Activated CD8-positive, alpha-beta memory T cell treated with anti-CD3 and anti-CD28 coated beads for 1 hour (primary cell): ENCODE measurements at places on chromosomes 3 and 15.

GRCh38 chr15:89627256-89627970, 27.9 kb downstream of the KIF7 start:
- no peak for DNase-seq

DNA sequence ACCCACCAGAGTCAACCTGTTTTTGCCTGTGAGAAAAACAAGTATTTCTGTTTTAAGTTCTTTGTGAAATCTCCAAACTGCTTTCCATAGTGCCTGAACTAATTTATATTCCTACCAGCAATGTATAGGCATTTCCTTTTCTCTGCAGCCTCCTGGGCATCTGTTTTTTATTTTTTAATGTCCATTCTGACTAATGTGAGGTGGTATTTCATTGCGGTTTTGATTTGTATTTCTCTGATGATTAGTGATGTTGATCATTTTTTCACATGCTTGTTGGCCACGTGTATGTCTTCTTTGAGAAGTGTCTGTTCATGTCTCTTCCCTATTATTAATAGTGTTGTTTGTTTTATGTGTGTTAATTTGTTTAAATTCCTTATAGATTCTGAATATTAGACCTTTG, 820.5 kb downstream of the MCTP2 start:
- no peak for DNase-seq

- DNase-seq = no peak
Observed at GRCh38 chr15:98524838-98525660, 123.3 kb upstream of the IGF1R start.

DNA sequence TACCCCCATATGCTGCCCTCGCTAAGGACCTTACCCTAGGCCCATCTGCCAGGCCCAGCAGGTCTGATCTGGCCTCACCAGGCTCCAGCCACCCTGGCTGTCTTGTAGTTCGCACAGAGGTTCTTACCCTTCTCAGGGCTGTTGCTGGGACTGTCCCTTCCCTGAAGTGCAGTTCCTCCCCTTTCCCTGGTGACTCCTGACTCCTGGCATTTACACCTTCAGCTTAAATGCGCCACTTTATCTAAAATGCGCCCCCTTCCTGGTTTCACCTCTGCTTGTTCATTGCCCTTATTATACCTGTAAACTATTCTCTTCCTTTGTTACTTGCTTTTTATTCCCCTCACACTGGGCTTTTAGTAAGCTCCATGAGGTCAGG, 835 bp upstream of the TTLL3 start:
- no peak for DNase-seq

- no peak for DNase-seq
Observed at GRCh38 chr3:193096076-193096475, 144.9 kb upstream of the PLAAT1 start.

GRCh38 chr15:77014132-77015081, 19.5 kb downstream of the PSTPIP1 start:
- no peak for DNase-seq

DNA sequence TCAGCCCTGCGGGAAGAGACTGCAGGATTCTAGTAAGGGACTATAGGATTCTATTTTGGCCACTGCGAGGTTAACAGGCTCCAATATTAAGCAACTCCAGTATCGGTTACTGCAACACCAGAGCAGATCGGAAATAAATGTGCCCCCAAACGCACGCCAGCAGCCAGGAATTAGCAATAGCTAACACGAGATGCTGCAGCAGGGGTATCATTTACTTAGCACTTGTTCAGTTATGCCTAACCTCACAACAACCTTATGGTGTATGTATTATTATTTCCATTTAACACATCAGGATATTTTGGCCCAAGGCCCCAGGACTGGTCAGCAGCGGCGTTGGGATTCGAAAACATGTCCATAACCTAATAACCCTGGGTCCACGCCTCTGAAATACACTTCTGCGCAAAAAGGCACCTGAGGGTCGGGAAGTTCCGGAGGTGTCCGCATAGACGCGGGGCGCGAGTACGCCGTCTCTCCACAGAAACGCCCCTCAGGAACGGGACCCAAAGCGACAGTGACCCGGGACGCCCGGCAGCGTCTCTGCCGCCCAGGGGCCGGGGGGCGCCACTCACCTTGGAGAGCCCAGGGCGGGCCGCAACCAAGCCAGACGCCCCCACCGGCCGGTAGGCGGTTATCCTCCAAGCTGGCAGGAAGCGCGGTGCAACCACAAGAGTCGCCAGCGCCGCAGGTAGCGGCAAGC, 681 bp downstream of the PIK3CB start:
- peak; percentile 19 for DNase-seq

DNA sequence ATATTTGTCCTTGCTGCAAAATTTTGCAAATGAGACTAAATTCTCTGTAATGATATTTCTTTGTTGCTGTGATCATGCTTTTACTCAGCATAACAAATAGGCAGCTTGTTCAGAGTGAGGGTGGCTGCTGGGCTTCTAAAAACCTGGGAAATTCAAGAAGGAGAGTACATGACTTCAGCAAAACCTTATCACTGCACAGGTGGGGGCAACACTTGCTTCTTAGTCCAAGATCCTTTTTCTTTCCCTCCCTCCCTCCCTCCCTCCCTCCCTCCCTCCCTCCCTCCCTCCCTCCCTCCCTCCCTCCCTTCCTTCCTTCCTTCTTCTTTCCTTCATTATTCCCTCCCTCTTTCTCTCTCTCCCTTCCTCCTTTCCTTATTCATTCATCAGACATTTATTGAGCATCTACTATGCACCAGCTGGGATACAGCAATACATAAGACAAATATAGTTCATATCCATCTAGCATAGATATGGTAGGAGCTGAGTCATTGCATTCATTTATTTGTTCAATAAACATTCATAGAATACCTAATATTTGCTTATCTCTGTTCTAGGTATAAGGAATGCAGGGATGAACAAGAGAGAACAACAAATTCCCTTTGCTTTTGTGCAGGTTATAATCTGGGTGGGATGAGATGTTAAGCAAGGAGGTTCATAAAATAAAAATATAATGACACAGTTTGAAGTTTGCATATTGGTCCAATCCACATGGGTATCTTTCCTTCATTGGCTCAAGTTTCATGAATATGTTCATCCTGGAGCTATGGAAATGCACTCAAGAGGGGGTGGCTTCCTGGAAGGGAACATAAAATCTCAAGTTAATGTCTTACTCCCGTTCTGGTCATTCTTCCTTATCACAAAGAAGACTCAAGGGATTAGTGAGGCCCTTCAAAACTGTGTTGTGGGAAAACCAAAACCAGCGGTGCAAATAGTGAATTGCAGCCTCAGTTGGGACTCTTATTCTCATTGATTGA, 210.7 kb downstream of the PDCD6IP start:
- no peak for DNase-seq

DNA sequence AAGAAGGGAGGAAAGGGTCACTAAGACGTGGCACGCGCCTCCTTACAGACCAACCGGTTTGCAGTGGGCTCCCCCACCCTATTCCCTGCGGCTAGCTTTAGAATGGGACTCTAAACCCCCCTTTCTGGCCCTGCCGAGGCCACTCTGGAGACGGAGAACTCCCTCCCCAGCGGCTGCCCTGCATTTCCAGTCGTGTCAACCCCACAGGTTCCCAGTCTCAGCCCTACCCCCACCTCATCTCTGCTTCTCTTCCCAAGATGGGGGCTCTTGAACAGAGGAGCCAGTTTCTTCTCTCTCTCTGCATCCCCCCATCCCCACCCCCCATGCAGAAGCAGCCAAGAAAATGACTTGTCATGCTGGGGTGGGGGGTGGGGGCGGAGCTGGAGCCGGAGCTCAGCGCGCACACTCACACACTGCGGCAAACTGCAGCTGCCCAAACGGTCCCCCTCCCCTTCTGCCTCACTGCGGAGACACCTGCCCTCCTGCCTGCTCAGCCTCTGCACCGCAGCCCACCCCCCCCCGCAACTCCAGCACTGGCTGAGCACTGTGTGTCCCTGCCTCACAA, 871 bp downstream of the MAP1A start:
- no peak for DNase-seq

DNA sequence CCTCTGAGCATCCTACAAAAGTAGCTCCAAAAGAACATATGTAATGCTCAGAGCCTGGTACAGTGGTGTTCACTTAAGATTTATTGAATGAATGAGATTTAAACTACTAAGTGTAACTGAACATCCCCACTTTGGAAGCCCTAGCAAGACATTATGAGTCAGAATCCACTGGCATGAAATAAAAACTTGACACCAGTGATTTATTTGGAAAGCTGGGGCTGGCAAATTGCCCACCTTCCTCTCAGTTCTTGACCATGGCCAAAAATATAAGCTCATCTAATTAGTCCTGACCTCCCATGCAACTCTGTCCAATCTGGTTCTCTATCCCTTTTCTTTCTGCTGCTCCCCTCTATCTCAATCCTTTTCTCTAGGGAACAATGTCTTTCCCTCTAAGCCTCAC, 418.0 kb downstream of the PLCL2 start:
- DNase-seq = no peak

- no peak for DNase-seq
Observed at GRCh38 chr3:197493049-197493448, 62.7 kb downstream of the BDH1 start.

GRCh38 chr3:186090901-186091300, 18.0 kb downstream of the ETV5 start:
- no peak for DNase-seq

DNA sequence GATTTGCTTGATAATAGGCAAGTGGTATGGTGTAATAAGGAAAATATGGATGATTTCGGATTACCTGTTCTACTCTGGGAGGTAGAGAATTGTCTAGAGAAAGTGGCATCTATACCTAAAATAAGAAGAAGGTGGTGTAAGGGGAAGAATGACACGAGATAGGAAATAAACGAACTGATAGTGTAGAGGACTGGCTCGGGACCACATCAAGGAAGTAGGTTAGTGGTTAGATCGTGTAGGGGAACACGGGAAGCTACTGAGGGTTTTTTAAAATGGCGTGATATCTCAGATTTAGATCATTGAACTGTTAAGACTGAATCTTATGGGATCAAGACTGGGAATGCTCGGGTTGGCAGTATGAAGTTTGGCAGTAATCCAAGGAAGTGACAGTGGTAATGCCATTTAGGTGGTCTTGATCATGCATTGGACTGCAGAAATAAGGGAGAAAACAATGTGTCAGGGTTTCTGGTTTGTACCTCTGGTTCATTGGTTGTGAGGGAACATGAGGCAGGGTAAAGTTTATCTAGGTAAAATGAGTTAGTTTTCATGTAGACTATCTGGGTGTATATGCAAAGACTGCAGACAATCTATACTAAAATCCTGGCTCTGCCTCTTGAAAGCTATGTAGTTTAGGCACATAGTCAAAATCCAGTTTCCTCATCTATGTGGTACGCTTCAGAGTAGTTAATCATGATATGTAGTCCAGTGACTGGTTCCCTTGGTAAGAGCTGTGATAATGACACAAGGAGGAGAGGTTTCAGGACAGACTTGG, 7.4 kb downstream of the RPL14 start:
- DNase-seq = no peak

DNA sequence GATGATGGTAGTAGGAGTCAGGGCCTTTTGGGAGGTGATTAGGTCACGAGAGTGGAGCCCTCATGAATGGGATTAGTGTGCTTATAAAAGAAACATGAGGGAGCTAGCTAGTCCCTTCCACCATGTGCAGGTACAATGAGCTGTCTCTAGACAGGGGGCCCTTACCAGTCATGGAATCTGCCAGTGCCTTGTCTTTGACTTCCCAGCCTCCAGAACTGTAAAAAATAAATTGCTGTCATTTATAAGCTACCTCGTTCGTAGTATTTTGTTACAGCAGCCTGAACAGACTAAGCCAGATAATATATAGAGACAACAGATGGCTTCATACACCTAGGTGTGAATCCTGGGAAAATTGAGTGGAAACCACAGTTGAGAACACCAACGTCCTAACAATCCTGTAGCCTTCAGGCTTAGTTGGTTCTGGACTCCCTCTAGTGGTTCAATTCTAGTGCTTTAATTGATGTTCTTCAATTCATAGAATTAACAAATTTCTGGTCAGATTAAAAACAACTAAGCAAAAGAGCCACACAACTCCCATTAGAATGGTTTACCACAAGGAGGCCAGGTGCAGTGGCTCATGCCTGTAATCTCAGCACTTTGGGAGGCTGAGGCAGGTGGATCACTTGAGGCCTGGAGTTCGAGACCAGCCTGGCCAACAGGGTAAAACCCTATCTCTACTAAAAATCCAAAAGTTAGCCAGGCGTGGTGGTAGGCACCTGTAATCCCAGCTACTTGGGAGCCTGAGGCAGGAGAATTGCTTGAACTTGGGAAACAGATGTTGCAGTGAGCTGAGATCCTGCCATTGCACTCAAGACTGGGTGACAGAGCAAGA, 21.3 kb upstream of the GATM start:
- no peak for DNase-seq

DNA sequence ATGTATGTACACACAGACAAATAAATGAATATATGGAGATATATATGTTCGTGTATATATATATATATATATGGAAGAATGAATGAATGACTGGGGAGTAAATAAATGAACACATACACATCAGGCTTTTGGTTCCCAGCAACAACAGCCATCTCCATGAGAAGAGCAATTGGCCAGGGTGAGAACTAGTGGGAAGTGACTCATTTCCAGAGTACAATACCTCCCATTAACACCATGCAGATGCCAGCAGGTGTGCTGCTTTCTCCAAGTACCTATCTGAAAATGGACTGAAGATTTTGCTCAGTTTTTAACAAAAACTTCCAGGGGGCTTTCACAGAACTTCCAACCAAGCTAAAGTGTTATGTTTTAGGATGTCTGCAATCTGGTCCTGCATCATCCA, 179.8 kb upstream of the SLC2A2 start:
- no peak for DNase-seq

DNA sequence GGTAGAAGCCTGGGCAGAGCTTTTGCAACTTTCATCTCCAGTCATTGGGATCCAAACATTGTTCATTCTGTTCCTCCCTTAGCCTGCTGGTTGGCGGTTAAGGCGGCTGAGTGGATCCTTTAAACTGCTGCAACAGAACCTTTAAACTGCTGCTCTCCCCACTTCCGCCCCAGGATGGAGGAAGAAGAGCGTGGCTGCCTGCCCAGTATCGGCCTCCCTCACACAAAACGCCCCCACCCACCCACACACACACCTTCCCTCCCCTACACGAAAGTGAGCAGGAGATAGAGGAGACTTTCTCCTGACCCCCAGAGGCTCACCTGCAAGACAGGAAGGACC, 460 bp upstream of the ZMAT3 start:
- DNase-seq = peak; percentile 22

GRCh38 chr15:90580541-90580940, 50.8 kb downstream of the CRTC3 start:
- no peak for DNase-seq

GRCh38 chr3:140508550-140508949, 169.3 kb upstream of the TRIM42 start:
- no peak for DNase-seq

- no peak for DNase-seq
Observed at GRCh38 chr15:90106522-90107117, 4.4 kb upstream of the IDH2 start.

GRCh38 chr3:114212646-114213045, 24.7 kb downstream of the ZNF80 start:
- DNase-seq = no peak

GRCh38 chr3:25781758-25782594, 1.3 kb downstream of the NGLY1 start:
- DNase-seq = no peak

- peak; percentile 3 for DNase-seq
Observed at GRCh38 chr3:8324747-8325146, 176.9 kb upstream of the LMCD1 start.
